NCI-H1436 treated with DMSO at 0.1 percent for 48 hours (cell line): ENCODE measurements at places on chromosomes 4 and X.

DNA sequence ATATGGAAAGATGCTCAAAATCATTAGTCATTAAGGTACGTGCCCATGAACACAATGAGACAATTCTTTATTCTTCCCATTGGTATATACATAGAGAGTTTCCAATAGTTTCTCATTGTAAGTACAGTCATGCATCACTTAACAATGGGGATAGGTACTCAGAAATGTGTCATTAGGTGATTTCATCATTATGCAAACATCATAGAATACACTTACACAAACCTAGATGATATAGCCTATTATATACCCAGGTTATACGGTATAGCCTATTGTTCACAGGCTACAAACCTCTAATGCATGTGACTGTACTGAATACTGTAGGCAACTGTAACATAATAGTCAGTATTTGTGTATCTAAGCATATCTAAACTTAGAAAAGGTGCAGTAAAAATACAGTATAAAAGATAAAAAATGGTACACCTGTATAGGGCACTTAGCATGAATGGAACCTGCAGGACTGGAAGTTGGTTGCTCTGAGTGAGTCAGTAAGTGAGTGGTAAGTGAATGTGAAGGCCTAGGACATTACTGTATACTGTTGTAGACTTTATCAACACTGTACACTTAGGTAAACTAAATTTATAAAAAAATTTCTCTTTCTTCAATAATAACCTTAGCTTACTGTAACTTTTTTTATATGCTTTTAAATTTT, 49.6 kb downstream of the KLHL13 start:
- DNase-seq = peak; percentile 54

GRCh38 chr4:85928775-85929591, 430.9 kb downstream of the MAPK10 start:
- DNase-seq = no peak

GRCh38 chr4:146814750-146815149, 130.9 kb downstream of the TTC29 start:
- no peak for DNase-seq

DNA sequence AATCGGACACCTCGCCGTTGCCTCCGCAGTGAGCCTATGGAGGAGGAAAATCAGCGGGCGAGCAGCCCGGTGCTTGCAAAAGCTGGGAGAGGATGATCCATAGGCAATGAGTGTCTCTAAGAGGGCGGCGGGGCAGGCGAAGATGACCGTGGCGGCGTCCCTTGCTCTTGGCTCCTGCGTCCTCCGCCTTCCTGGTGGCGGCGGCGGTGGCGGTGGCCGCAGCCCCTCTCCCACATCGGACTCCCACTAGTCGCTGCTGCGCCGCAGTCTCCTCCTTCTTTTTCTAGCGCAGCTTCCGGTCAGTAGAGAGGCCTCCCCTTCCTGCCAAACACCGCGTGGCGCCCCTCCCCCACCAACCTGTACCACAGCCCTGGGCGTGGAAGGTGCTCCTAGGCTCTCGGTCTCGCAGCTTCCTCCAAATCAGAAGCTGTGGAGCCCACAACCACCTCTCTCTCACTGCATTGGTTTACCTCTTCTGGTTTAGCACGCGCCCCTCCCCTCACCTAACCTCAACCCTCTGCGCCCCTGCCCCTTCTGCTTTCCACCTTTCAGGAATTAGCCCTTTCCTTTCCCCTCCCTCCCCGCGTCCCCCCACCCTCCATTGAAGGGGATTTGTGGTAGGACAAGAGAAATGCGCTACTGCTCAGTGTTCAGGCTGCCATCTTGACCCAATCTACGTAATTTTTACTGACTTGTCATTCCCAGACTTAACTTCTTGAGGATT, at the start of gene SPIN3:
SPIN3 (minus strand) TSS at position 271 of the 724 bp plus-strand sequence. CDS start 594 bp downstream, outside the sequence.
- no peak for DNase-seq

DNA sequence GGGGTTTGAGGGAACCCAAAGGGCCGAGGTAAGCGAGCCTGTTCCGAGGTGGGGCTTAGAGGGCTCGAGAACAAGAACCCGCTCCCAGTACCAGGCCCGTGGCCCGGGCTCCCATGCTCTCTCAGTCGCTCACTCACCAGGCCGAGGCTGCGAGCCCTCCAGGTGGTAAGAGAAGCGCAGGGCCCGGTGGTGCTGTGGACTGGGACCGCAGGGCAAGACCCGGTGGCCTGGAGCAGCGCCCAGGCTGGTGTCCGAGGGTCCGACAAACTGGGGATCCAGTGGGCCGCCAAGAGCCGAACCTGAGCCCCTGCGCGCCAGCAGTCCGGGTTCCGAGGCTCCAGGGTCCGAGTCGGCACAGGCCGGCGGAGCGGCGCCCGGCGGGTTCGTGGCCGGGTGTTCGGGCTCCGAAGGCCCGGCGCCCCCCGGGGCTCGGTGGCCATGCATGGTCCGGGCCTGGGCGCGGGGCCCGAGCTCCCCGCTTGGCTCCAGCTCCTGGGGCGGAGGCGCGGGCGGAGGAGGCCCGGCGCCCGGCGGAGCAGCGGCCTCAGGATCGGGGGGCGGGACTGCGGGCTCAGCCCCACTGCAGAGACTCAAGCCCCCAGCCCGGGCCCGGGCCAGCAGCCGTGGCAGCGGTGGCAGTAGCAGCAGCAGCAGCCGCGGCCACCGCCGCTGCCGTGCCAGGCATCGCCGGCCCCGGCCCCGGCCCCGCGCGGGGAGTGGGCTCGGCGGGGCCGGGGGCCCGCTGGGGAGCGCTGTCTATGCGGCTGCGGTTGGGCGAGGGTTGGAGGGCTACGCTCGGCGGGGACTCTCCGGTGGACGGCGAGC, 833 bp downstream of the FGD1 start:
- no peak for DNase-seq
